COR-L47 (cell line): ENCODE measurements at places on chromosomes 7 and 10.

- no peak for DNase-seq
These were observed 453.4 kb upstream of the AKR1E2 start for GRCh38 chr10:4372601-4373000.

DNA sequence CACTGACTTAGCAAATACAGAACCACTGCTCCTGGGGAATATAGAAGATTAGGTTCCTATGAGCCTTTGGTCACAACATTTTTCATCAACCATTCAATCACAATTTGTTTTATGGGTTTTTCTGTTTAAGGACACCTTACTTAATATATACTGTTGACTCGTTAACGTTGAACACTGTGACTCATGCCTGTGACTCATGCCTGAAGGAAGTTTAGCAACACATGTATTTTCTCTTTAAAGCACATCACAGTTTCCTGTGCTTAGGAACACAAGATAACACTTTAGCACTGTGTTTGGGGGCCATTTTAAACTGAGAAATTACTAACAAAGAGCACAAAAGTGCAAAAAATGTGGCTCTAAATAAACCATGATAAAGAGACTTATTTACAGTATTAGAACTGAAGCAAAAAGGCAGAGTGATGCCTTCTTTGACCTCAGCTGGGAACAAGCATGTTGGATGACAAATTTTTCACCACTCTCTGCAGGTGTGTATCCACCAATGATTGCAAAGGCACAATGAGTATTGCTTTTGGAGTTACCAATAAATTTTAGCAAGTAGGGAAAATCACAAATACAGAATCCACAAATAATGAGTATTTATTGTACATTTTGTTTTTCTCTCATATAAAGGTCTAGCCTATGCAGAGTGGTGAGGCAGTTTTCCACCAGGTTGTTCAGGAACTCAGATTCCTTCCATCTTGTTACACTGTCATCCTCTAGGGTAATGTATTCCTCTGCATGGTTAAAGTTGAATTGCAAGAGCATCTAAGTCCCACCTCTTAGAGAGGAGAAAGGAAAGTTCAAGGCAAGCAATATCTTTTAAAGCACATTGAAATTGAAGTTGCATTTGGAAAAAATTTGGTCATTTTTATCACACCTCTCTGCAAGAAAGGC, 7.3 kb downstream of the FGFBP3 start:
- no peak for DNase-seq

- no peak for DNase-seq
These were observed 9.4 kb downstream of the FZD9 start for GRCh38 chr7:73442903-73443500.

- DNase-seq = no peak
These were observed 25.4 kb upstream of the EXOC6 start for GRCh38 chr10:92822964-92823363.

DNA sequence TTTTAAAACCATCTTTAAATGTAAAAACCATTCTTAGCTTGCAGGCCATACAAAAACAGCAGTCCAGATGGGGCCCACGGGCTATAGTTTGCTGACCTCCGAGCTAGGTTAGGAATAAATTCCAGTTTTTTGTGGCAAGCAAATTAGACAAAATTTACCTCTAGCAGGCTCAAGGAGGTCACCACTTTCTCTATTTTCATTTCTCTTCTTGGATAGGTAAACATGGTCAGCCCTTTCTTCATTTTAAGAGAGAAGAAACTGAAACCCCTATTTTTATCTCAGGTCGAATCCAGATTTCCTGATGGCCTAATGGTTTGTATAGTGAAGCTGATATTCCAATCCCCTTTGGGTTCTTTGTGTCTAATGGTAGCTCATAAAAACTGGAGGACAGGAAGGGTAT, 10.7 kb downstream of the IKZF5 start:
- no peak for DNase-seq

DNA sequence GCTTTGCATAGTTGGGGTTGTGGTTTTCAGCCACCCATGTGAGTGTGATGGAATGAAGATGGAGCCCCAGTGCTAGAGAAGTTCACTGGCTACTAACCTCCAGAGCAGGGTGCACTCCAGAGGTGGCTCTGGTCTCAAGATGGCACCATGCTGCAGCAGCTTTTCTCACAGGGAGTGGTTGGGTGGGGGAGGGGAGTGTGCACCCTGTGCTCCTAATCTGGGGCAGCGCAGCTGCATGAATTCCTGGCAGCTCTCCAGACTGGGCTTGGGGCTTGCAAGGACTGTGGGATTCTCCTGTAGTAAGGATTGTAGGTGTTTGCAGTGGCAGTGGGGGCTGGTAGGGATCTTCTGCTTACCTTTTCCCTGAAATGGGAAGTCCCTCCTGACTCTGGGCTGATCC, 23.7 kb downstream of the PHTF2 start:
- no peak for DNase-seq

- no peak for DNase-seq
These were observed 900.1 kb downstream of the TYW1 start for GRCh38 chr7:67896721-67897120.
